ENCODE measurements at places on chromosomes 7 and 10.

GRCh38 chr10:125620401-125620800 lies 62.6 kb downstream of the TEX36 start:
- no peak for DNase-seq

DNA sequence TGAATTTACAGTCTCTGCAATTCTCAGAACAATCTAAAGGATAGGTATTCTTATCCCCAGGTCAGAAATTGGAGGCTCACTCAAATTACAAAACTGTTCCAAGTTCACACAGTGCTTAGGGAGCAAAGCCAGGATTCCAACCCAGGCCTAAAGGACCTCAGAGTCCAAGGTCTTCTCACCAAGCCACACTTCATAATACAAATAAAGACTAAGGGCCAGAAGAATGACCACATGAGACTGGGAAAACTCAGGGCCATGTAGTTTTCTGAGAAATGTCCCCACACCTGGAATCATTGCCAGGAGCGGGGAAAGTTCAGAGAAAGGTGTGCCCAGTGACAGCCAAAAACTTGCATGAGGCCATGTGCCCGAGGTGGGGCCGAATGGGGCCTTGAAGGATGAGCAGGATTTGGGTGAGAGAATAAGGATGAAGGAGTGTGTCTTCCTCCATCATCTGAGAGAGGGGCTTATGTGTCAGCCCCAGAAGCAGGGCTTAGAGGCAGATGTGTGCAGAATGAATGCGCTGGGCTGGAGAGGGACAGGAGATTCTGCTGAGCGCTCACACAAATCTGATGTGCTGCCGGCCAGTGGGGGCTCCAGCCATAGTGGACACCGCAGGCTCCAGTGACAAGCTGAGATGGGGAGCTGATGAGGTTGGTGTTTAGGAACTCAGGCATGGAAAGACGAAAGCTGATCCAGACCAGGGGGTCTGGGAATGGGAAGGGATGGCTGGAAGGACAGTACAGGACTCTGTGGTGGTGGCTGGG lies 35.9 kb downstream of the BLNK start:
- no peak for DNase-seq

DNA sequence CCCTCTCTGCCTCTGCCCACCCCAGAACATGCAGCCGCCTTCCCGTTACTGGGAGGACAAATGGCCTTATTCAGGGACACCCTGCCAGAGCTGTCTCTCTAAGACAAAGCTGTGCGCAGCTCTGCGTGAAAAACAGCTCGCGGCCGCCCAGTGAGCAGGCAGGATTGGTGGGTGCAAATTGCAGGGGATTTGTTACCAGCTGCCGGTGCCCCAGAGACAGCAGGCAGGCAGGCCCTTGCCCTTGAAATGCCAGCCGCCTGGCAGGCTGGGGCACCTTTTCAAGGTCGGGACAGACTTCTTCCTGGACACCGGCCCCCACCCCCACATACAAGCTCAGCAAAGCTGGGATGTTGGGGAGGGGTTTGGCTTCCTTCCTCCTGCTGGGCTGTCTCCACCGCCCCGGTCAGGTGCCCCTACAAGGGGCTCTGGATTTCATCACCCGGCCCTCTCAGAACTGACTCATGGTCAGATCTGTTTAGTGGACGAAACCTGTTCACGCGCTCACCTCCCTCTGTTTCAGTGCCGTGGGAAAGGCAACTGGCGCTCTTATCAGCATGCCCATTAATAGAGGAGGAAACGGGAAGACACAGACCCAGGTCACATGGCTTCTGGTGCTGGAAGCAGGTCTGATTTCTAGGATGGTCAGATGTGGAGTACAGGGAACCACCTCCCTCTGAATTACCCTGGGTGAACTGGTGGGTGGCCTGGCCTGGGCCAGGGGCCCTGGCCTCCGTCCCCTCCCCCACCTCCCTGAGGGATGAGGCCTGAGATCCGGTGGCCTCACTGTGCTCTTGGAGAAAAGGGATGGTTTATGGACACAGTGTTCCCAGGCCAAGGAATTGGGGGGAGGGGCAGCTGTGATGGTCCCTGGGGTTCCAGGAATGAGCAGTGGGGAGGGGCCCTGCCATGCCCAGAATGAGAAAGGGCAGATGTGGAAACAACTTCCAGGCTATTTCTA lies 123.9 kb upstream of the PPIF start:
- no peak for DNase-seq

DNA sequence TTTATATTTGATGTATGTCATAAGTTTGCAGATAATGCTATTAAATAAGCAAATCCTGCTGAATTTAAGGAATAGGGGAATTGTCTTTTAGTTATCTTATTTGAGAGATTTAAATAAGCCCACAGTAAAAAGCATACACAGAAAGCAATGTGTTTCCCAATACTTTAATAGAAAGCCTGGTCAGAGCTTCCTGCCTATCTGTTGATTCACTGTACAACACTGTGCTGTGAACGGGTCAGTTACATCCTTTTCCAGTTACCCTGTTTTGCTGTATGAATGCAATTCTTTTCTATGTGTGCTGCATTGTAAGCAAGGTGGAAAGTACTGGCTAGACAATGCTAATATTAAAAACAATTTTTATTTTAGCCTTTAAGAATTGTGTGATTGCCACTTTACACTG lies 81.2 kb downstream of the ANKRD7 start:
- no peak for DNase-seq

GRCh38 chr7:91880016-91880412 lies 488 bp downstream of the MTERF1 start:
- DNase-seq: no peak

Data from NCI-H524 (cell line).